ENCODE measurements at places on chromosomes 13 and 19. TPM values are rescaled to one million over a fixed set of nuclear protein-coding genes. Genes with fewer than 3 reads are reported as not detected.

Gene ZNF223
- total RNA-seq: 3.2 TPM

Gene CDC42EP5
- 0.93 TPM for total RNA-seq

Gene SOX21
- total RNA-seq: not detected

Gene ANGPTL4
- 27.5 TPM for total RNA-seq

Gene RFPL4A
- total RNA-seq: not detected

Gene CGB5
- not detected for total RNA-seq

Gene ZNF708
- 1.6 TPM for total RNA-seq

Gene NANOS3
- total RNA-seq: not detected

Gene IGFL1
- not detected for total RNA-seq

Gene ZNF681
- 1.3 TPM for total RNA-seq

Gene SERPINE3
- not detected for total RNA-seq

Gene MAP4K1
- 1.3 TPM for total RNA-seq

Gene CD177
- total RNA-seq: 10.9 TPM

Gene FCAR
- not detected for total RNA-seq

Gene ZNF649
- total RNA-seq: not detected

Gene RPS16
- total RNA-seq: 76.6 TPM

Gene EDNRB
- 3.0 TPM for total RNA-seq

Gene ZNF560
- total RNA-seq: not detected

Gene F10
- not detected for total RNA-seq

Gene APOC4
- total RNA-seq: not detected

Gene KLK3
- total RNA-seq: not detected

Gene CLDND2
- not detected for total RNA-seq

Gene CCL25
- not detected for total RNA-seq

Gene BST2
- 25.1 TPM for total RNA-seq

Gene ICAM4
- not detected for total RNA-seq

Gene PLEKHJ1
- total RNA-seq: 96.2 TPM

Gene ZNF442
- total RNA-seq: 0.84 TPM

Gene SWSAP1
- total RNA-seq: 5.6 TPM

Gene WDR88
- total RNA-seq: not detected

Gene PLIN5
- total RNA-seq: not detected

Gene BRME1
- 12.7 TPM for total RNA-seq

Gene SCEL
- total RNA-seq: not detected

Gene IZUMO2
- total RNA-seq: not detected

Data from Caki2 (cell line).